ENCODE measurements at places on chromosomes 6 and 20. TPM values are rescaled to one million over a fixed set of nuclear protein-coding genes. Genes with fewer than 3 reads are reported as not detected.

Gene BCKDHB
- polyA plus RNA-seq, result 21.0 TPM

Gene PNLDC1
- 0.16 TPM for polyA plus RNA-seq

DNA sequence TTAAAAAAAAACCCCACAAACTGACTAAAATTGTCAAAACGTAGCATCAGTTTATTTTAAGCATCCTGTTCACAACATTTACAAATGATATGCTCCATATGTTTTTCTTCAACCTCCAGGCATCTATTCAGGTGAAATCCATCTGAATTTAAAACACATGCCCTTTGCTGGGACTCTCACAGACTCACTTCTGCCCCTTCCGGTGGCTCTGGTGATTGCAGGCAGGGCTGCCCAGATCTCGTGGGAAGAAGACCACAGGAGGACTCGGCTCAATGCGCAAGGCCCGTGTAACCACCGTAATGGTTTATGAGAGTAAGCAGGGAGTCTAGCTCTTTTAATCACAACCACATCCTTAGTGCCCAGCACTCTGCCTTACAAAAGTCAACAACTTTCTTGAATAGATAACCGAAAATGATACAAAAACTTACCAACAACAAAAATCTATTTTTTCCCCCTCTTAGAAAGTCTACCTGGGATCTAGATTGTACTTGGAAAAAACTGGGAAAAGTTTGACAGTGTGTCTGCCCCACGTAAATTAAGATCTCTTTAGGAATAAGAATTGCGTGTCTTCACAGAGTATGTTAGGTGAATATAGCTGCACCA lies 139.1 kb downstream of the KIF16B start:
- no peak for DNase-seq

GRCh38 chr6:149852180-149852579 lies 12.0 kb downstream of the LRP11 start:
- DNase-seq, result no peak

- DNase-seq, result no peak
These were observed 89.1 kb upstream of the ZNF184 start for GRCh38 chr6:27562027-27562410.

GRCh38 chr20:51597389-51598231 lies 55.1 kb upstream of the NFATC2 start:
- DNase-seq, result no peak

DNA sequence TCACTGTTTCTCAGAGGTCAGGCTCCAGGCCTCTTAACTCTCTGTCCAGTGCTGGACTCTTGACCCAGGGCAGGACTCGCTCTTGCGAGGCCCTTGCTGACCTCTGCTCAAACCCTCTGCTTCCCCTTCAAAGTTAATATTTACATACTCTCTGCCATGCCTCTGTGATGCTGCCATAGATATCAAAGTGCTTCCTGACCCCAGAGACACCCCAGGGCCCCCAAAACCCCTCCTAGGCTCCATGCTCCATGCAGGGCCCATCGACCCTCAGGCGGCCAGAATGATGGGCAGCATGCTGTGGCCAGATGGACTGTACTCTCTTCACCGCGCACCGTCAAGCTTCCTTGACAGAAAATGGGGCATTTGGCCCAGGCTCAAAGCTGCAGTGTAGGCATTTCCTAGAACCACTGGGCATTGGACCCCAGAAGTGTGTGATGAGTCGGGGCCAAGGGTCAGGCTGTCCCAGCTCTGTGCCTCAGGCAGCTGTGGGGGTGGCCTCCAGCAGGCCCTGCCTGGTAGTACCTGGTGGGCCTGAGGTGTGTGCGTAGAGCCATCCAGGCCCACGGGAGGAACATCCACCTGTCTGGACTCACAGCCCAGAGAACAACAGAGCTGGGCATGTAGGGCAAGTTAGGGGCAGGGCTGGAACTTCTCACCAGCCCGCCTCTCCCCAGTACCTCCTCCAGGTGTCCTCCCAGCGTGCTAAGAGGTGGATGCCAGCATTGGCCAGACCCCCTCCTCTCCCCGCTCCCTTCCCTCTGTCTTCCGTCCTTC lies 142.8 kb downstream of the VEGFA start:
- peak; percentile 72 for DNase-seq

GRCh38 chr6:6605873-6606272 lies 17.4 kb downstream of the LY86 start:
- no peak for DNase-seq

DNA sequence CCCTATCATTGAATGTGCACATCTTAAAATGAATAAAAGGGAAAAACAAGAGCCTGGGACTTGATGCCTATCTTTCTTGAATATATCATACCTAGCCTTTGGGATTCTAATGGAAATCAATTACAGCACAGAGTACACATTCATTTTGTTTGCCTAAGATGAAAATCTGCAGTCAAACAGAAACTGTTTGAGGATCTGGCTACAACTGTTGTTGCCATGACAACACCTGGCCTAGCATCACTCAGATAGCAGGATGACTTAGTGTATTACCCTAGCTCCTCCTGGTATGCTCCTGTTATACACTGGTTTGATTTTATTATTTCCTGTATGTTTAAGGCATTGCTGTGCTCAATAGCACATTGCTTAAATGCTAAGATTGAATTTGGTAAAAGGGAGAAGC lies 71.5 kb upstream of the LAMP5 start:
- no peak for DNase-seq

- DNase-seq, result no peak
These were observed 96.0 kb downstream of the INSM1 start for GRCh38 chr20:20463933-20464374.

- no peak for DNase-seq
These were observed 54.3 kb downstream of the NUS1 start for GRCh38 chr6:117729613-117730012.

- DNase-seq, result no peak
These were observed 161.7 kb downstream of the PAK5 start for GRCh38 chr20:9677100-9677623.
